Activated CD4-positive, alpha-beta T cell treated with anti-CD3 and anti-CD28 coated beads for 24 hours (primary cell): ENCODE measurements at places on chromosomes 1 and 21.

DNA sequence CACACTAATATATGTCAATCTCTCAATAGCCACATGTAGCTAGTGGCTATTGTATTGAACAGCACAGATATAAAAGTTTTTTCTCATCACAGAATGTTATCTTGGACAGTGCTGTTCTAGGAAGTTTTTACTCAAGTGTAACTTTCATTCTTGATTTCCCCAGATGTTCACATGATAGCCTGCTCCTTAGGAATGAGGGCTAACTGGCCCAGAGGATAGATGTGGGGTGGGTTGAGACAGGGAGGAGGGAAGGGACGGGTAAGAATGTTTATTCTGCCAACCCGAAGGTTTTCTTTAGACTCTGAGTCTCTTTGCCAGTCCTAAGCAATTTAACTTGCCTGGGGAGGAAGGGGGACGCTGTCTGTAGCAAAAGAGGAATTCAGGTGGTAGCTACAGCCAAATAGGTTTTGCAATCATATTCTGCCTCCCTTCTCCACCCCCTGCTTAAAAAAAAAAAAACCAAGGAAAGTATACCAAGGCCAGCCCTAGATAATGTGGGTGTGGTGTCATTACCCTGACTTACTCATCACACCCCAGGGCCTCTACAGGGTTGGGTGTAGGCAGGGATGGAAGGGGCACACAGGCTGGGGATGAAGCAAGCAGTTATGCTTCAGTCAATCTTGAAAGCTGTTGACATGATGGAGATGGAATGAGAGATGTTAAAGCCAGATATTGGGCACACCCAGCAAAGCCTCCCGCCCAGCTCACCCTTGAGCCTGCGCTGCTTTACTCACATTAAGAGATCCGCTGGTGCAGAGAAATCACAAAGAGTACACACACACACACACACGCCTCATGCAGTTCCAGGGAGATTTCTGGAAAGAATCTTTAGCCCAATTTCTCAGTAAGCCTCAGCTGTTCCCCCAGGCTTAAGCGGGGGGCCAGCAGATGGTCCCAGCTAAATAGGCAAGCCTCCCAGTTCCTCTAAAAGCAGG, 59.9 kb downstream of the PLXNA2 start:
- no peak for DNase-seq

GRCh38 chr1:103075316-103076000, 32.9 kb downstream of the COL11A1 start:
- DNase-seq, result no peak

- DNase-seq, result no peak
Measured at GRCh38 chr21:42711667-42712066, 58.2 kb downstream of the PDE9A start.

DNA sequence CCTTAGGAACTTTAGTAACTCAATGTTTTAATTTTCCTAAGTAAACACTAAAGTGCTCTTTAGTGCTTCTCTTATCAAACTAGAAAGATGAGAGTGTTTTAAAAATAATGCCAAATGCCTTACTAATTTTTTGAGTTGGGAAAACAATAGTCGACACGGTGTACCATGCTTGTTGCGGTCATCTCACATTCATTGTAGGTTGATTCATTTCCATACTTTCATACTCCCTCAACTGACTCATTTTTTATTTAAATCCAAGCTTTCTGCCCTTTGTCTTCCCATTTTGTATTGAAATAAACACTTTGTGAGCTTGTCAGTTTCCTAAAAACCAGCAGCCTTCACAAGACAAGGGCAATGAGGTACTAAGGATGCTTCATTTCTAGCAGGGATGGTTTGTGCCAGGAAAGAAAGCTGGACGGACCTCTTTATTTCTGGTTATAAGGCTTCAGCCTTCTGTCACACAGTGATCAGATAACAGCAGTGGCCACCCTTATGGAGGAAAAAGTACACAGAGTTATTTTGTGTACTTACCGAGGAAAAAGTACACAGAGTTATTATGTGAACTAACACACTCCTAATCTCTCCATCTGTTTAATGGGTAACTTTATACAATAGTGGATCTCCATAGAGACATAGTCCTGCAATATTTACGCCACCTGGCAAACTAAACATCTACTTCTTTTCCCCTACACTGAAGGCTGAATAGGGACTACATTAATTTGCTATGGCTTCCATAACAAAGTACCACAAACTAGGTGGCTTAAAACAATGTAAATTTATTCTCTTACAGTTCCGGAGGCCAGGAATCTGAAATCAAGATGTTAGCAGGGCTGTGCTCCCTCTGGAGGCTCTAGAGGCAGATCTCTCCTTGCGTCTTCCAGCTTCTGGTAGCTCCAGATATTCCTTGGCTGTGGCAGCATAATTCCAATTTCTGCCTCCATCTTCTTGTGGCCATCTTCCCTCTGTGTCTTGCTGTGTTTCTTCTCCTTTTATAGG, 13.0 kb upstream of the CCDC190 start:
- no peak for DNase-seq

- DNase-seq, result no peak
Measured at GRCh38 chr1:158285756-158286241, 3.9 kb upstream of the CD1C start.

GRCh38 chr1:56397811-56398231, 181.5 kb downstream of the PLPP3 start:
- DNase-seq, result no peak

DNA sequence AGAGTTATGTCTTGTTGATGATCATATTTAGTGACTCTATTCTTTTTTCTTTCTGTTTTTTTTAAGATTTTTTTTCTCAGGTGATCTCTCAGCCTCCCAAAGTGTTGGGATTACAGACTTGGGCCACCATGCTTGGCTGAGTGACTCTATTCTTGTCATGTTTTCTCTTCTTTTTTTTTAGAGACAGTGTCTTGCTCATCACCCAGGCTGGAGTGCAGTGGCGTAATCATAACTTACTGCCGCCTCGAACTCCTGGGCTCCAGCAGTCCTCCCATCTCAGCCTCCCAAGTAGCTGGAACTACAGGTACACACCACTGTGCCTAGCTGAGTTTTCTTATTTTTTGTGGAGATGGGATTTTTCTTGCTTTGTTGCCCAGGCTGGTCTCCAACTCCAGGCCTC, 36.9 kb downstream of the ZMYM4 start:
- DNase-seq, result no peak

DNA sequence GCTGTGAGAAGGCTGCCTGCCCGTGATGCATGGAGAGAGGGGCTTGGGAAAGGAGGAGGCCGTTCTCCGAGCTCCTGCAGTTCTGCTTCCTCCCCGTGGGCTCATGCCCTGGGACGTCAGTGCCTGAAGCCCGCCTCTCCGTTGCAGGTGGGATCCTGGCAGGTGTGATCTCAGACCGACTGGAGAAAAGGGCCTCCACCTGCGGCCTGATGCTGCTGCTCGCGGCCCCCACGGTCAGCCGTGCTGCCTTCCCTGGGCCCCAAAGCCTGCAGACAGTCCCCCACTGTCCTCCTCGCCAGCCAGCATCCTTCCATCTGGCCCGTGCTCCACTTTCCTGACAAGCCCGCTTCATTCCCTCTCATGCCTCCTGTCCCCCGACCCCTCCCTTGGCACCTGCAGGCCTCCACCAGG, 50.9 kb downstream of the SLC37A1 start:
- no peak for DNase-seq

DNA sequence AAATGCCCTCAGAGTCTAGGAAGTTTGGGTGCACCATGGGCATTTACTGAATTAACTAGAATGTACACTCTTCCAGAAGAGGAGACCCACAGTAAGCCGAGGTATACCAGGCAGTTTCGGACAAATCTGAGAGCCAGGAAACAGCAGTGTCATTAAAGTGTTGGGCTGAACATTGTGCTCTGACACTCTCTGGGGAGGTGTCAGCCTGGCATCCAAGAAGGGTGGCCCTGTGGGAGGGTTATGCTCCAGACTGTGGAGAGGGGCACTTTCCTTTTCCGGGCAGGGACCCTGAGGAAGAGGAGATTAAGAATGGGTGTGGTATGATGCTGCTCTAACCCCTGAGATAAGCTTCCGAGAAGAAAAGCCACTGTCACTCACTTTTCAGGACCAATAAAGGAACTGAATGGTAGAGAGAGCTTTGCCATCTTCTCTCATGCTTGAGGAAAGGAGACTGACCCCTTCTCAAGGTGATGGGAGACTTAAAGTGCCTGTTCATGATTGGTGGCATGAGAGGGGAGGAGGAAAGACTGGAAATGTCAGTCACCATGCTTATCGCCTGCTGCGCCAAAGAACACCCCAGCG, 98.2 kb downstream of the UCK2 start:
- DNase-seq, result no peak

GRCh38 chr1:109828756-109829505, 65.2 kb upstream of the EPS8L3 start:
- no peak for DNase-seq

DNA sequence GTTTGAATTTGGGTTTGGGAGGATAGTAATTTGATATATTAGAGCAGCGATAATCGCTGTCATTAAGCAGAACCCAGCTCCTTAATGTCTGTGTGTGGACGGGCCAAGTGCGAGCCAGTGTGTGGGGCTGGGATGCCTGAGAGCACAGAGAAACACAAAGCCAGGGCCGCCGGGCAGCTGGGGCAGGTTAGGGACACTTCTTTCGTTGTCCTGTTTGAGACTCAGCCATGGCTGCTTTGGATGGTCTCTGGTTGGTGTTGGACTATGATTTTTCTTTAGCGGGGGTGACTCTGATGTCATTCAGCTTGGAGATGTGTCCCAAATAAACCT, 33.4 kb downstream of the ABCG1 start:
- DNase-seq, result no peak

GRCh38 chr1:57158604-57158998, 192.8 kb upstream of the C8B start:
- no peak for DNase-seq

DNA sequence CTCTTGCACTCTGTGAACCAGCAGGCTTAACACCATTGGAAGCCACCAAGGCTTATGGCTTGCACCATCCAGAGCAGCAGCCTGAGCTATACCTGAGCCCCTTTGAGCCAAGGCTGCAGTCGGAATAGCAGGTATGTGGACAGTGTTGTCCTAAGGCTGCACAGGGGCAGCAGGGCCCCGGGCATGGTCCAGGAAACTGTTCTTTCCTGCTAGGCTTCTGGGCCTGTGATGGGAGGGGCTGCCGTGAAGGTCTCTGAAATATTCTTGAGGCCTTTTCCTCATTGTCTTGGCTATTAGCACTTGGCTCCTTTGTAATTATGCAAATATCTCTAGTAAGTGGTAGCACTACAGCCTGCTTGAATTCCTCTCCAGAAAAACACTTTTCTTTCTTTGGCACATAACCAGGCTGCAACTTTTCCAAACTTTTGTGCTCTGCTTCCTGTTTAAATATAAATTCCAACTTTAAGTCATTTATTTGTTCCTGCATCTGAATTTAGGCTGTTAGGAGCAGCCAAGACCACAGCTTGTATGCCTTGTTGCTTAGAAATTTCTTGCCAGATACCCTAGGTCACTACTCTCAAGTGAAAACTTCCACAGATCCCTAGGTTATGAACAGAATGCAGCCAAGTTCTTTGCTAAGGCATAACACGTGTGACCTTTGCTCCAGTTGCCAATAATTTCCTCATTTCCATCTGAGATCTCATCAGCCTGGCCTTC, 5.2 kb downstream of the KRTAP20-4 start:
- DNase-seq, result no peak

GRCh38 chr1:165958306-165958705, 130.9 kb downstream of the UCK2 start:
- DNase-seq, result no peak

GRCh38 chr1:182069028-182069466, 7.5 kb upstream of the ZNF648 start:
- DNase-seq, result no peak

DNA sequence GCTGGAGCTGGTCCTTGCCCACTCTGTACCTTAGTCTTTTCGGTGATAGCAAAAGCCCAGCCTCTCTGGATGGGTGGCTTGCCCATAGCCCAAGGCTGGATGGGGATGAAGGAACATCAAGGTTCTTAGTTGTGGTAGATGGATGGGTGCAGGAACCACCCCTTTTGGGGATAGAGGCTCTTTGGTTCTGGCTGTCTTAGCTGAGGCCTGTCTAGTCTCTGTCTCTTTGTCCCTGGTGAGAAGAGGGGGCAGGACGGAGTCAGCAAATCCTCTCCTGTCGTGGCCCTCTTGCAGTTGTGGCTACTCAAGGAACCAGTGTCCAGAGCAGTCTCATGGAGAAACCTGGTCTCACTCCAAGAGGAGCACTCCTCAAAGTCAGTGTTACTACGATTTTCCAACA, 8.5 kb downstream of the VANGL2 start:
- DNase-seq, result no peak

GRCh38 chr1:30399026-30399425, 324.4 kb downstream of the MATN1 start:
- no peak for DNase-seq

- no peak for DNase-seq
Measured at GRCh38 chr21:34298534-34299167, 65.2 kb upstream of the KCNE2 start.

DNA sequence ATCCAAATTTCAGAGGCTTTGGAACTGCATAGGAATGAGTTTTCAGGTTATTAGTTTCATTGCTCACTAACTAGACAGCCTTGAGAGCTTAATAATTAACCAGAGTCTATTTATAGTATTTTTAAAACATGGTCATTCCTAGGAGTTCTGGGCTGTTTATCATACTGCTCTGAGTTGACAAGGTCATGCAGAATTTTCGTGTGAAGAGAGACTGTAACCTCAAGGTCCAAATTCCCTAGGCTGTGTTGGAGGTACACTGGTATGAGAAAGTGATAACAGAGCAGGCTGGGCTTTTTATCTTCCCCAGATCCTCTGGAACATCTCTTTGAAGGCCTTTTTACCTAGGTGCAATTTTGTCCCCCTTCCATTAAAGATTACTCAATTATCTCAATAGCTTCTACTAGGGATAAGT, 736.3 kb downstream of the LTN1 start:
- DNase-seq, result no peak

GRCh38 chr1:94301186-94301585, 63.8 kb upstream of the ARHGAP29 start:
- no peak for DNase-seq

GRCh38 chr1:34792868-34793727, at the start of gene GJA4:
TSS of gene GJA4 (plus strand) at chr1:34792999. CDS start at chr1:34794214, 1,215 bp downstream.
- DNase-seq, result no peak

DNA sequence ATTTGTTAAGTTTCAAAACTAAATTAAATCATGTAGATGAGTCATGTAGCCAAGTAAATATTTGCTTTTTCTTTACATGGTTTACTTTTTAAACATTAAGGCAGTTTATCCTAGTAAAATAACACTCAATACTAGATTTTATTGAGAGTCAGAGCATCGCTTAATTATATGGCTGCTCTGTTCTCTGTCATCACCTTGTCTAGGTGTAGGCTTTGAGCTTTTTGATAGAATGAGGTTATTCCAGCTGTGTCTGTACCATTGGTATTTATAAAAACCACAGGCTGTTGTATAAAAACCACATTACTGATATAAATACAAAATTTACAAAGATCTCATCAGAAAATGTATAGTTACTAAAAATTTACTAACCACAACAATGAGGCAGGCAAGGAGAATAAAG, 42.5 kb upstream of the GPR52 start:
- DNase-seq, result no peak
